ENCODE measurements at places on chromosomes 6 and 20.

GRCh38 chr6:146363838-146364607 is 179.6 kb upstream of the RAB32 start:
- no peak for DNase-seq

DNA sequence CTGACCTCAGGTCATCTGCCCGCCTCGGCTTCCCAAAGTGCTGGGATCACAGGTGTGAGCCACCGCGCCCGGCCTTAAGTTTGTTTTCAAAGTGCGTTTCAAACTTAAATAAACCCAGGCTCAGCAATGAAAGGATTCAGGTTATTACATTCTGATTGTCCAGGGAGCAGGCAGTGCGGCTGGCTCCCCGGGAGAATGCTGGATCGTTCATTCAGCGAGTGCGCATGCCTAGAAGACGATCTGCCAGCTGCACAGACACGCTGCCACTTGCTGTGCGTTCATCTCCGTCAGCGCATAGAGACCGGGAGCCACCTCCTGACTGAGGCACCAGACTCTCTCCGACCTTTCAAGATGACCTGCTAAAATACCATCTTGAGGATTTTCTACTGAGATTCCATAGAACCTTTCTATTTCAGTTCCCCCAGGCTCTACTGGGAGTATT is 163.9 kb upstream of the ZNF217 start:
- no peak for DNase-seq

DNA sequence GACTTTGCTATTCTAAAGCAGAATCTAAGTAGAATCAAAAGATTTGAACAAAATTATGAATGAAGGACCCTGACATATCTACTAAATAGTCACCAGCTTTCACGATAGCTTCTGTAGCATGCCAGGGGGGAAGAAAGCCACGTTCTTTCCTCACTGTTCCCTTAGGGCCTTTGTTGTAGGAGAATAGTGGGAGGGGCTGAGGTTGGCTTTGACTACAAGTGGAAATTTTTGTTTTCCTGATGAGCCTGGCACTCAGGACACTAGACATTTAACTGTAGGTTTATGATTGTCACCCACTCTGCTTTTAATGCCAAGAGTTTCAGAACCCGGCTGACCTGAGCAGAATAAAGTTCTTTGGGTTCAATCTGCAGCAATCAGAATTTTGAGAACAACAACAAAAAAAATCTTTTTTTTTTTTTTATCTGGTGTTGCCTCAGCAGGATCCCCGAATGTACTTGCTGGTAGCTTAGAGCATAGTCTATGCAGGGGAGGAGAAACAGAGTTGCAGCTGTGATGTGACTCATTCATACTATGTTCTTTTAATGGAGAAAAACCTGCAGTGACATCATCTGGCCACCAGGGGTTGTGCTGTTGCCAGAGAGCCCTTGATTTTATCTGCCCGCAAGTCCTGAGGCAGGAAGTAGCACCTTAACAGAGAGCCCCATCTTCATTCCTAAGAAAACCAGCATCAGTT is 38.5 kb downstream of the TPD52L1 start:
- peak; percentile 8 for DNase-seq

- DNase-seq = no peak
Observed at GRCh38 chr6:111691345-111692225, 85.9 kb upstream of the TRAF3IP2 start.

DNA sequence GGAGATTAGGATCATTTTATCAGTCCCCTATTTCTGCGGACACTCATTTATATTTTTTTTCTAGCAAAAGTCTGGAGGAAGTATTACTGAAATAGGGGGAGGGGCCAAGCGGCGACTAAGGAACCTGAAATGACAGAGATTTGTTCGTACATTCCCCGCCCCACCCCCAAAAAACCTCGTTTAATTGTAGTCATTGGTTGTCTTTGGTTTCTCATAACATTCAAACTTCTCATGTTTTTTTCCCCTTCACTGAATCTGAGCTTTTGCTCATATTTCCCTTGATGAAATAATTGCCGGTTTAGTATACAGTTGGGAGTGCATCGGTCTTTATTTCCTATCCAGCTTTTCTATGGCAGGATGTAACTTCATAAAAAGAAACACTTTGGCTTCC is 768 bp upstream of the FYN start:
- DNase-seq = peak; percentile 43

DNA sequence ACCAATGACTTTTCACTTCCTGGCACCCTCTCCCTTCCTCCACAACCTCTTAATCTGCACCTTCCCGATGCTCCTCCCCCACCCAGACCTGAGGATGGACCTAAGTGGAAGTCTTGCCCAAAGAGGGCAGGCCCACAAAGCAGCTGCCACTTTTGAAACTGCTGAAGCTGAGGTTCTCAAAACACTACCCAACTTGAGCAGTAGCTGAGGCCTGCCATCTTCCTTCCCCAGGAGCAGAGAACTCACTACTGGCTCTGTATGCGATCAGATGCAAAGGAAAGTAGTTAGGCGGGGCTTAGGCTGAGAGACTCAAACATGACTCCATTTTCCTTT is 1.5 kb downstream of the HM13 start:
- no peak for DNase-seq

DNA sequence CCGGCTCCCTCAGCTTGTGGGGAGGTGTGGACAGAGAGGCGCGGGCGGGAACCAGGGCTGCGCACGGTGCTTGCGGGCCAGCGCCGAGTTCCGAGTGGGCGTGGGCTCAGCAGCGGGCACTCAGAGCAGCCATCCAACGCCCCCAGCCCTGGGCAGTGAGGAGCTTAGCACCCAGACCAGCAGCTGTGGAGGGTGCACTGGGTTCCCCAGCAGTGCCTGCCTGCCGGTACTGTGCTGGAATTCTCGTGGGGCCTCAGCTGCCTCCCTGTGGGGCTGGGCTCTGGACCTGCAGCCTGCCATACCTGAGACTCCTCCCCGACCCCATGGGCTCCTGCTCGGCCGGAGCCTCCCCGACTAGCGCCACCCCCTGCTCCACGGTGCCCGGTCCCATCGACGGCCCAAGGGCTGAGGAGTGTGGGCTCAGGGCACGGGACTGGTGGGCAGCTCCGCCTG is 92.7 kb downstream of the MANEA start:
- no peak for DNase-seq

GRCh38 chr6:169158691-169159090 is 95.0 kb downstream of the THBS2 start:
- DNase-seq = no peak

- DNase-seq = no peak
Observed at GRCh38 chr6:95959261-95959660, 56.5 kb upstream of the FUT9 start.

DNA sequence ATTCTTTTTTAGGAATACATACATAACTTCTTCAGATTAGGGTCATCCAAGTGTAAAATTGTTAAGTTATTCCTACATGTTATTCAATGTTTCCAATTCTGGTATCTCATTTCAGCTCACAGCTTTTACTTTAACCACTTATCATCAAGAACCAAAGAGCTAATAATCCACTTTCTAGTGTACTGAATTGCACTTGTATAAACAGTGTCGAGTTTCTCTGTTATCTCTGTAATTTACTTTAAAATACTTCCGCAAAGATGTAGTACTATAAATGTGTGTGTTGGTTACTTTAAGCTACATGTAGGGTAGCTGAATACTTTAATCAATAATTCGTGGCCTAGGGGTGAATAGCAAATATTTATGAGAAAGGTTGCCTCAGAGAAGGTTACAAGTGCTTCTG is 8.8 kb upstream of the GJA1 start:
- DNase-seq = no peak

DNA sequence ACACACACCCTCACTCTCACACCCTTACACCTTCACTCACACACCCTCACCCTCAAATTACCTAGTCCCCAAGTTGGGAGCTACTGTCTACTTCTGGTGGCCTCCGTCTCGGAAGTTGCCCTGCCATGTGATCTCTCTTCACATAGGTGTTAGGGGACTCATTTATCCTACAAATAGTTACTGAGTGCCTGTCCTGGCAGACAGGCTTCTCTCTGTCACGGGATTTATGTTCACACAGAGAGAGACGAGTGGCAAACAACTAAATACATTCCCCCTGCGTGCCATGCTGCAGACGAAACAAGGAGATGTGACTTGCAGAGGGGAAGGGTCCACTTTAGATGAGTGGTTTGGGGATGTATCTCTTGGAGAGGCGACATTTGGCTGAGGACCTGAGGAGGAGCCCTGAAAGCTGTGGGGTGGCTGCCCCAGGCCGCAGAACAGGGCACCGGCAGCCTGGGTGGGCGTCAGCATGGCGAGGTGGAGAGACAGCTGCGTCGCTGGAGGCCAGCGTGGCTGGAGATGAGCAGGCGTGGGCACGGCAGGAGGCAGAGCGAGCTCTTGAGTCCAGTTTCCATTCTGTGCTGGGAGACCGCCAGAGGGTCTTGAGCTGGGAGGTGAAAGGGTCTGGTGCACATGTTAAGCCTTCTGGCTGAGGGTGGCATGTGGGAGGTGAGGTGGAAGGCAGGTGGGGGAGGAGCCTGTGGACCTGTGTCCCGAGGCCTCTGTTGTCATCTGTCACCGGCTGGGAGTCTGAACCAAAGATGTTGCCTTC is 17.2 kb downstream of the DYNLT1 start:
- DNase-seq = no peak

- DNase-seq = no peak
Observed at GRCh38 chr6:118967239-118967638, 32.3 kb upstream of the MCM9 start.

- DNase-seq = no peak
Observed at GRCh38 chr6:154197196-154197860, 158.3 kb downstream of the OPRM1 start.

GRCh38 chr6:119856136-119856535 is 506.6 kb upstream of the MAN1A1 start:
- DNase-seq = peak; percentile 5

DNA sequence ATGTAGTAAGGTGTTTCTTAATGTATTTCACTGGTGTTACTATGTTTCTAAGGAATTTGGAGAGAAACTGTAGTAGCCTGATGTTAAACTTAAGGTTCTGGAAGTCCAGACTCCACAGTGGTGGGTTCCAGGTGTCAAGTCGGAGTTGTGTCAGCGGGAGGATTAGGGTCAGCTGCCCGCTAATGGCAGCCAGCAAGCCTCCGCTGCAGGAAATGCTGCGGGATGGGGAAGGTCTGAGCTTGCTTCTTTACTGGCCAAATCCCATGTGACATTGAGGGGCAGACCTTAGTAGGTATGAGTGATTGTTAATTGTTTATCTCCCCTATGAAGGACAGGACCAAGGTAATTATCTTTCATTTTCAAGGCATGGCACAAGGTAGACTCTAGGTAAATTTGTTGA is 3.7 kb upstream of the ARID1B start:
- no peak for DNase-seq

DNA sequence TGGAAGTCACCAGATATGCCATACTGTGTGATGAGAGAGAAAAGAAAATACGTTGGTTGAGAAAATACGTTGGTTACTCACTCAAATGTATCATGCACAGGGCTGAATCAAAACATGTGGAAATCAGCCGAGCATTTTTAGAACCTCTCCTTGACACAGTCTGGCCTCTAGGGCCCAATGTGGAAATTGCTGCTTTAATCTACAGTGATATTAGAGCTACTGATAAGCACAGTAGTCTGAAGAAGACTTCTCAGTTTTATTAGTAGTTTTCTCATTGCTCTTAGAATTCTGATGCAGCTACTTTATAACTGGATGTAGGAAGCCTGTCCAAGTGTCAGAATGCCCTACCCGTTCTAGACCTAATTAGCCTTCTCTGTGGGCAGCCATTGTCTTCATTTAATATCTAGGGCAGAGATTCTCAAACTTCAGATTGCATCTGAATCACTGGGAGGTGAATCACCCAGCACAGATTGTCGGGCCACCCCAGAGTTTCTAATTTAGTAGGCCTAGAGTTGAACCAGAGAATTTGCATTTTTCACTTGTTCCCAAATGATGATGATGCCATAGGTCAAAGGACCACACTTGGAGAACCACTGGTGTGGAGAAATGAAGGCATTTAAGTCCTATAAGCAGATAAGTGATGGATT is 229.1 kb downstream of the PLCB1 start:
- no peak for DNase-seq

- DNase-seq = peak; percentile 84
Observed at GRCh38 chr6:30769088-30769852, 24.9 kb upstream of the IER3 start.

- no peak for DNase-seq
Observed at GRCh38 chr6:39914239-39914638, 20.0 kb downstream of the MOCS1 start.

DNA sequence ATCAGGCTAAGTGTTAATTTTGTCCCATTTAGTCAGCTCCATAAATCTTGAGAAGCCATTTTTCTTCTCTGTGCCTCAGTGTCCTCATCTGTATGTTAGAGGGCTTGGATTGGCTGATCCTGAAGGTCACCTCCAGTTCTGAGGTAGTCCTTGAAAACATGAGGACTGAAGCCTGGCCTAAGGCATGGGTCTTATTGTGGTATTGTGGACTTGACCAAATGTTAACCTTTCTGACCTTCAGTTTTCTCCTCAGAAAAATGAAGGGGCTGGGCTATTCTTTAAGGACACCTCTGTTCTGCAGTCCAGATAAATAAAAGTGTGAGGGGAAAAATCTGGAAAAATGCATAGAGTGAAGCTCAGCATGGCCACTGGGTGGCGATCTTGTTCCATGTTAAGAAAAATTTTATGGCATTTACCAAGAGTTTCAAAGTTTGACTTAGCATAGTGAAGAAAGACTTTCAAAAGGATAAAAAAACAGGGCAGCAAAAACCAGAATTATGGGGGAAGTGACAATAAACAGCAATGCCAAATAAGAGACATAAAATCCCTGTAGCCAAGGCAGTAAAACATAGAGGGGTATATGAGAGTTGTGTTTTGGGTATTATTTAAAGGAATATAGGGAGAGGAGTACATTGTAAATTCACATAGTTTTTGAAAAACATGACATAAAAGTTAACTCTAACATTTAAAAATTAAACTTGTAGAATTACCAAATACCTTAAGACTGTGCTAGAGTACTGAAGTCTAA is 13.2 kb upstream of the TFB1M start:
- DNase-seq = peak; percentile 12

DNA sequence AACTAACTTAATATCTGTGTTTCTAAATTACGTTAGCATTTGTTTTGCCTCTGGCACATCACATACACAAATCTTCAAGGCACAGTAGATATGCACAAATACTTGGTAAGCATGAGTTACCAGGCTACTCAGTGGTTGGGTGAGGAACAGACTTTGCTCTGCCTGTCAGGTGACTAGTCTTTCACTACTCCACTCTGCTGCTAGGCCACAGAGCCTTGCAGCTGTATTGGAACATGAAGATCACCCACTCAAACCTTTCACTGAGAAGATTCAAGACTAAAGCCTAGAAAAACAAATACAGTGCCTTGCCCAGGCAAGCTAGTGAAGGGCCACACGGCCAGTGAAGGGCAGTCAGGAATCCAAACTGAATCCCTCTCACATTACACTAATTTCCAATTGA is 47.0 kb downstream of the DTNBP1 start:
- DNase-seq = no peak

DNA sequence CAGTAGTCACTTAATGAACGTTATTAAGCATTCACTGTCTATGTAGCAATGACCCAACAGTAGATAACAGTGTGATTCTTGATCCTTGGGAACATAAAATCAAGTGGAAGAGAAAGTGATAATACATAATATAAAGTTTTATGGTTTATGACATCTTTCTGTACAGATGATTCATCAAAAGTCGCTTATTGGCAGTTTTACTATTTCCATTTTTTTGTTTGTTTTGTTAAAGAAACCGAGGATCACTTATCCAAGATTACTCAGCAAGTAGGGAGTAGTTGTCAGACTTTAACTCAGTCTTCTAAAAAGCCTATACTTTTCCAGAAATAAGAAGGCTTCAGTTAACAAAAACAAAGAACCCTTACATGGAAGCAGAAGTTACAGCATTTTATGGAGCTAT is 260.8 kb downstream of the ZFAND3 start:
- DNase-seq = no peak

Measured in stimulated activated CD8-positive, alpha-beta memory T cell treated with anti-CD3 and anti-CD28 coated beads, Interleukin-15, amount 100 ng/mL, for 48 hours (primary cell).